ENCODE measurements at places on chromosomes 6 and 20.

- no peak for DNase-seq
Observed at GRCh38 chr20:55375920-55376319, 629.4 kb downstream of the CBLN4 start.

- no peak for DNase-seq
Observed at GRCh38 chr20:19594896-19595295, 163.2 kb upstream of the RIN2 start.

DNA sequence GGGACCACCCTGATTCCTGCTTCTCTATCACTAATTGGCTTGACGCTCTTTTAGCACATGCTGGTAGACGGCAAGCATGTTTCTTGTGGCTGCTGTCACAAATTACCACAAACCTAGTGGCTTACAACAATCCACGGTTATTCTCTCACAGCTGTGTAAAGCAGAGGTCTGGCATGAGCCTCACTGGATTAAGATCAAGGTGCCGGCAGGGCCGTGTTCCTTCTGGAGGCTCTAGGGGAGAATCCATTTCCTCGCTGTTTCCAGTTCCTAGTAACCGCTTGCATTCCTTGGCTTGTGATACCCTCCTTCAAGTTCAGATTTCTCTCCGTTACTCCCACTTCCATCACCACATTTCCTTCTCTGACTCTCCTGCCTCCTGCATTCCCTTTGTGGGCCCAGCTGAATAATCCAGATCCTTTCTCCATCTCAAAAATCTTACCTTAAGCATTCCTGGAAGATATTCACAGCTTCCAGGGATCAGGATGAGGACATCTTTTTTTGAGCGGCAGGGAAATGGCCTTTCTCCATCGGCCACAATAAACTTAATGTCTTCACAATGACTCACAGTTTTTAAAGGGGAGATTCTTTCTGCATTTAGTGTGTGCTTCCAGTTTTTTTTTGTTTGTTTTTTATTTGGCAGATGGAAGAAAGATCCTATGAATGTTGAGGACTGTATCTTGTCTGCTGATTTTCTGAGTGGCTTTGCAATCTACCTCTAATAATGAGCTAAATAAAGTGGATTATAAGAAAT, 39.9 kb downstream of the BMP6 start:
- DNase-seq, result no peak

- no peak for DNase-seq
Observed at GRCh38 chr6:79524065-79524464, 13.2 kb downstream of the LCA5 start.

- no peak for DNase-seq
Observed at GRCh38 chr6:24899997-24900325, 35.8 kb downstream of the RIPOR2 start.

DNA sequence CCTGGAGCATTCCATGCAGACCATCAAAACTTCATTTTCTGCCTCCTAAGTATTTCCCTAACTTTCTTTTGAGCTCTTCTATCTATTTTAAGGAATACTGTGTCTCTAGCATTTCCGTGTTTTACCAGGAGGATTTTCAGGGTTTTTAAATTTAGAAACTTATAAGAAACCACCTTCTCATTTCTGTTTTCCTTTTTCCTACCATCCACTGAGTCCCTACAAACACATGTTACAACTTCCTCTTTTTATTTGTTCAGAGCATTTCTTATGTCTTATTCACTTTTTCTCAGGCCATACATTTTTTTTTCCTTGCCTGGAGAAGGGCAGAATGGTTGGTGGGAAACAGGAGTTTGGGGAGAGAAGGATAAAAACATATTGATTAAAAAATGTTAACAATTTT, 130.0 kb upstream of the BMP5 start:
- no peak for DNase-seq

- DNase-seq, result no peak
Observed at GRCh38 chr20:1915725-1916124, 20.5 kb downstream of the SIRPA start.

DNA sequence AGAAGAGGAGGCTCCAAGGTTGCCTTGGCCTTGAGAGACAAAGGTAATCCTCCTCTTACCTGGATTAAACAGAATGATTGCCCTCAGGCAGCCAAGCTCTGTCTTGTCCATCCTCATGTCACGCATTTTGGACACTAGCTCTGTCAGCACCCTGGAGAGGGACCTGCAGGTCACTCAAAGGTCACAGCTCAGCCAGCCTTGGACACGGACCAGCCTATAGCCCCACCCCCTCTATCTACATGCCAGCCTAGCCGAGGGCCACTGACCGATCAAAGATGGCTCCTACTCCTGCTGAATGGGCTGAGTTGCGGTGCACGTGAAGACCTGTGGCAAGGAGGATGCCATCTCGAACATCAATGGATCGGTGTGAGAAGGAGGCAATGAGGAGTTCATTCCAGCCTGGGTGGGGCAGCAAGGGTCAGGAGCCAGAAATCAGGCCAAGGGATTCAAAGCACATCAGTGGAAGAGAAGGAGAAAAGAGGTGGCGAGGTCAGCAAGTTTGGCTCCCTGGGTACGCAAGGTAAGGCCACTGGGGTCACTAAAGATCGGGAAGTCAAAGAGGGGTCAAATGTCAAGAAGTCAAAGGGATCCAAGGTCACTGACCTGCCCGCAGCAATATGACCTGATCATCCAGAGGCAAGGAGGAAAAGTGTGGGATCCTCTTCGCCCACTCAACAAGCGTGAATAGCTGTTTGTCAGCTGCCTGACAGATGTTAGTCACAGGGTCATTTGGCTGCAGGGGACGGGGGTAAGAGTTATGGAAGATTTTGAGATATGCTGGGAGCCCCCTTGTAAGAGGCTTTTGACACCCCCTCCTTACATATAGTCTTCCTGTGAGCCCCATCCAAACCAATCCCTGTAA, 3.3 kb upstream of the COL11A2 start:
- DNase-seq, result no peak

DNA sequence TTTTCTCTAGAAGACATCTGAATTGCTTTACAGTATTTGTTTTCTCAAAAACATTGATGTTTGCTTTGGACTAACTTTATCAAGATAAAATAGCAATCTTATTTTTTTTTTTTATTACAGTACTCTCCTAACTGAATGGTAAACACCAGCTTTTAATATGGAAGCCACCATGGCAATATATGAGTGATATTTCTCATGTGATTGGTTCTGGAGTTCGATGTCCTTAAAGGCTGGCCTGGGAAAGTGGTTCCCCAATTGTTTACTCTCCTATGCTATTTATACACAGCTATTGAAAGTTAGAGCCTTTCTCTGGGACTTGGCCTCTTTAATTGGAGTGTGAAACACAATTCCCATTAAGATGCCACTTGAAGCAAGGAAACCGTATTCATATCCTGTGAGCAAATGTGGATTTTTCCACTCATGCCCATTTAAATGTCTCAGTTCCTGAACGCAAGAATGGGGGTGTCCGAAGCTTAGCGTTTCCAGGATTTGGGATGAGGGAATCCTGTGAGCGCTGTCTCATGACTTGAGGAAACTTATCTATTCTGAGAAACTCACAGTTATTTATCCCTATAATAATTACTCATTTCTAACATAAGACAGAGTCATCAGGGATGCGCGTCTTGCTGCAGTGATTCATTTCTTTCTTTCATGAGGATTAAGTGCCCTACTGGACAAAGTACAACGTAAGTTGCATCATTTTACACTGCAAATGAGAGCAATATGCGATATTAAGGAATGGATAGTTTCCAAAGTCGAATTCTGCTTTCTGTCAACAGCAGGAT, 143.3 kb upstream of the PREP start:
- DNase-seq, result no peak

DNA sequence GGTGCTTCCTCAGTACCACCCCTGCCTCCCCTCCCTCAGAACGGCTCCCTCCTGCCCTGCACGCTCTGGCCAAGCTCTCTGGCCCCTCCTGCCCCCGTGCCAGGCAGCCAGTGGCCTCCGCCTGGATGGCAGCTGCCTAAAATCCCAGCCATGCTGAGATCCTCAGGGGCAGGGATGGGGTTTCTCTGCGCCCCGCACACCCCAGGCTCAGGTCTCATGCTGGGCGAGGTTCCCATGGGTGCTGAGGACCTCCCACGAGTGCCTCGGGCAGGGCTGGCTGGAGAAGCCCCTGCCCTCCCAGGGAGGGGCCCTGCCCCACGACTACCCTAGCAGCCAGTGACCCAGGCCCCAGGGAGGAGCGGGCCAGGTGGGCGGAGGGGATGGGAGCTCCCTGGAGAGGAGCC, 2.7 kb downstream of the PTK6 start:
- DNase-seq, result no peak

DNA sequence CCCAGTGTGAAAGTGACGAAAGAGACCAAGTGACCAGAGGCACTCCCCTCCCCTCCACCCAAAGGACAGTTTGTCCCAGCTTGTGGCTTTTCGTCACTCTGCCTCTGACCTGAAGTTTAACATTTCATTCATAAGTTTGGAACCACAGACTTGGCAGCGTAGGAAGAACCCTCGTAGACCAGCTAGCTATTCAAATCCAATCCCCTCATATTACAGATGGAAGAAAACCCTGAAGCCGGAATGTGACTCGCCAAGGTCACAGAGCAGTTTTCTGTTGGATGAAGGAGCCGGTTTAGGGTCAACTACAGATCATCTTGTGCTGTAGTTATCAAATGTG, 3.9 kb upstream of the SYS1 start:
- DNase-seq, result no peak

GRCh38 chr6:140140891-140141290, 766.4 kb upstream of the CITED2 start:
- no peak for DNase-seq

DNA sequence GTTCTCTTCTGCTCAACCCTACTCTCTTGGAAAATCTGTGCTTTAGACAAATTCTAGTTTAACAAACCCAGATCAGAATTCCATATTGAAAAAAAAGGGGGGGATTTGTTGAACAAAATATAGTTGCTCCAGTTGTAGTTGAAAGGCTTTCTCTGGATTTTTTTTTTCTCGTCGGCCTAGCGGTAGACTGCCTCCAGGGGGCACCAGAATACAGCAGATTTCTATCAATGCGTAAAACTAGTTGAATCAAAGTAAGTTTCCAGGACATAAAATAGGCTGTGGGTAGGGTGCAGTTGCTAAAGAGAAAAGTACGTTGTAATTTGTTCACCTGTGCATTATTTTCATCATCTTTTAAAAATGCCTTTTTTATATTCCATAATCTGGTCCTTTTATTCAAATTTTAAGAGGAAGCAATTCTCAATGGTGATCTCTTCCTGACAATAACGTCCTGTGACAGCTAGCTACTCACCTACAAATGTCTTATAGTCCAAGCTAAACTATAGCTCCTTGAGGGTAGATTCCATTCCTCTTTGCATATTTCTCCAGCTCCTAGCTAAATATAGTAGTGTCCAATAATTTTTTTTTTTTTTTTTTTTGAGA, 105.4 kb downstream of the PERP start:
- DNase-seq, result peak; percentile 2

DNA sequence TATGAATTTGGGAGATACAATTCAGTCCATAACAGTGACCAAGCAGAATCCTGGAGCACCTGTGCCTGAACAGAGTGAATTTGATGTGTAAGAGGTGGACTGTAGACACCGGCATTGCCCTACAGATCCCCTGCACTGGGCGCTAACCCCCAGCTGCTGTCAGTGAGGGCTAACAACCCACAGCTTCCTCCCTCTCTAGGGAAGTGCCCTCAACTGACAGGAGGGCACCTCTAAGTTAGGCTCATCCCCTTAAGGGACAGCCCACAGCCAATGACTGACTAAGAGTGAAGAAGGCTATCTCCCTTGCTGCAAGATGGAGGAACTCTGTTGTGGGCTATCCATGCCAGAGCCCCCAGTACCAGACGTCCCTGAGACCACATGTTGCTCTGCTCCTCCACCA, 15.3 kb upstream of the BPIFB1 start:
- DNase-seq, result no peak

DNA sequence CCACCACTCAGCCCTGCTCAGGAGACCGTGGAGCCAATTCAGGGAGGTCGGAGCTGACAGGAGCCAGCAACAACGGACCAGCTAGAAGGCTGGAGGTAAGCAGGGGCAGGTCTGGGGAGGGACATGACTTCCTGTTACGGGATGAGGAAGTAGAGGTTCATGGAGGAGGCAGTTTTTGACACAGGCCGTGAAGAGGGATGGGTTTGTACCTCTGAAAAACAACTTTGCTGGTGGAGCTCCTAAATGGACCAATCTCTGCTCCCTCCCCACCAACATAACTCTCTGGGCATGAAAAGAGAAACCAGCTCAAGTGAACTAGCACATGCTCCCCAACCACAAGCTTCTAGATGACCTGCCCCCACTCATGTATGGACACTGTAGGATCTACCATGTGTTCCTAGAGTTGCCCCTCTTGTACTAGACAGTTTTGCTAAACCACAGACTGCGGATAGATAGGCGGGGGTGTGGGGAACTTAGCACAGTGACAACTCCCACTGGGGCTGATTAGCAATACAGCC, 31.4 kb downstream of the RALGAPA2 start:
- no peak for DNase-seq

DNA sequence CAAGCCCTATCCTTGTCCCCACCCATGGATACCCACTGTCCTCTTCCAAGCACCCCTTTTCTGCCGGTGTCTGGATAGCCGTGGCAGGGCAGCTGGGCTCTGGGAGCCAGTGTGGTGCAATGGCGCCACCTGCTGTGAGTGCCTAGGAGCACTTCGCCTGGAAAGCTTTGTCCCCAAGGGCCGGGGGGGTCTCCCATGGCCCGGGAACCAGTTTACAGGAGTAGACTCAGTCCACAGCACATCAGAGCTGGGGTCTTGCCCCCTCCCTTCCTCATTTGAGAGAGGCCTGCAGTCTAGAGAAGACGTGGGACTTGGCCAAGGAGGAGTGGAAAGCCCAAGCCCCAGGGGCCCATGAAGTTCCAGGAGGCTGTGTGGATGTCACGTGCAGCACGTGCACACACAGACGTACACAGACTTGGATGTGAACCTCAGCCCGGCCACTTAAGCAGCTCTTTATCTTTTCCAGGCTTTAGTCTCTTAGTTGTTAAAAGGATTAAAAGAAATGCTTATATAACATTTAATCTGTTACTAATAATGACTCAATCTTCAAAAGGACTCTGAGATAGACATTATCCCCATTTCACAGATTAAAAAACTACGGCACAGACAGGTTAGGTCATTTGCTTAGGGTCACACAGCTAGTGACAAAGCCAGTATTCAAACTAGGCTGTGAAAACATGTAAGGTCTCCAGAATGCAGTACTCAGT, 40.9 kb upstream of the CDH22 start:
- peak; percentile 49 for DNase-seq

GRCh38 chr20:57762531-57763234, 52.9 kb upstream of the PMEPA1 start:
- no peak for DNase-seq

- no peak for DNase-seq
Observed at GRCh38 chr6:92339936-92340640, 1079.3 kb downstream of the EPHA7 start.

DNA sequence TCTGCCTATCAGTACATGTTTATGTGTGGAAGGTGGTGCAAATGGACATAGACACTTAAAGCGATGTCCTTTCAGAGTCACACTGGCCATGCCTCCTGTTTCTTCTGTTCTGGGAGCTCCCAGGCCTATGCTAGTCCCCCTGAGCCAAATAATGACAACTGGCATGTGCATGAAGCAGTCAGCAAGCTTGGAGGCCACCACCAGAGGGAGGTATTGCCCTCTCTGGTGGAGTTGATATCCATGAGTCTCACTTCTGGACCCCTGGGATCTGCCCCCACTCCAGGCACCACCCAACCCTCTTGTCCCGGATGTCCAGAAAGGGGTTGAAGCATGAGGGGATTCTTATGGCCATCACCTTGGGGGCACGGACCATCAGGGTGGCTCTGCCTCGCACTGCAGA, 172.2 kb downstream of the AIG1 start:
- no peak for DNase-seq

- no peak for DNase-seq
Observed at GRCh38 chr20:57517904-57518303, 7.0 kb downstream of the CTCFL start.
